ENCODE measurements at places on chromosomes 4 and X.

GRCh38 chr4:31461421-31461820, 741.3 kb downstream of the PCDH7 start:
- no peak for DNase-seq

- no peak for DNase-seq
Observed at GRCh38 chr4:121930304-121930703, 21.6 kb downstream of the TRPC3 start.

DNA sequence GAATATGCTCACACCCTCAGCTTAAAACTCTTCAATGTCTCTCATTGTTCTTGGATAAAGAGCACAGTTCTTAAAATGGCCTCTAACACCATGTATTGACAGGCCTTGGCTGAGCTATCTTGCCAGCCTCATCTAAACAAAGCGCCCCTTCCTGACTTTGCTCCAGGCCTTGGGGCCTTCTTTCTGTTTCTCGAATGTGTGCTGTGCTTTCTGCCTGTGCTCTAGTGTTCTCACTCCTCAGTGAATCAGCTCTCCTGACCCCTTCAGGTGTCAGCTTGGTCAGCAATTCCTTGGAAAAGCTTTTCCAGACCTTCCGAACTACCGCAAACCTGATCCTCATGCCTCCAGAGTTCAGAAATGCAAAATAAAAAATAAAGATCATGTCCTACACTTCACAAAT, 346.3 kb upstream of the FSTL5 start:
- DNase-seq = no peak

DNA sequence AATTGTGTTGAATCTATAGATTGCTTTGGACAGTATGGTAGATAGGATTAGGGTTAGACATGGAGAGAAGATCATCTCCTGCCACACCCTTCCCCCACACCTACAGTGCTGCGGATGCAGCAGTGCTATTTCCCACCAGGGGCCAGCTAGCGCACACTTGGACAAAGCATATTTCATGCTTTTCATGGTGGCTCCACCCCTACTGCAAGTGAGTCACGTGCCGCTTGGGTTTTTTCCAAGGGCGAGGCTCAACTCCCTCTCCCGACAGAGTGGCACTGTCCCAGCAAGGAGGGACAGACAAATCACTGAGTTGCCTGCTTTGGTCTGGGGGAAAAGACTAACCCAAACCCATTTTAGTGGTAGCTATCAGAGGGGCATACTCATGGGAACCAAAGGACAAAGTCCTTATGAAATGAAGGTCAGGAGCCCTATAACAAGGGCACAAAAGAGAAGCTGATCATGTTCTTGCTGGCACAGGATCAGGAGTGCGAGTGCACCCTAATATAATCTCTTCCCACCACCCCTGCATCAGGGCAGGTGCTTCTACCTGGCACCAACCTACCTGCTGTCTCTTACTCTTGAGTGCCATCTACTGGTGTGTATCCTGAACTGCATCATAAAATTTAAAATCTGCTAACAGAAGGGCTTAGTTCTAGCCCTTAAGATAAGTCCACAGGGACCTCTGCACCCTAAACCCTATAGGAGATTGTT, 55.1 kb upstream of the PGAM4 start:
- DNase-seq = no peak

GRCh38 chrX:152656087-152656486, 18.4 kb downstream of the GABRQ start:
- no peak for DNase-seq

DNA sequence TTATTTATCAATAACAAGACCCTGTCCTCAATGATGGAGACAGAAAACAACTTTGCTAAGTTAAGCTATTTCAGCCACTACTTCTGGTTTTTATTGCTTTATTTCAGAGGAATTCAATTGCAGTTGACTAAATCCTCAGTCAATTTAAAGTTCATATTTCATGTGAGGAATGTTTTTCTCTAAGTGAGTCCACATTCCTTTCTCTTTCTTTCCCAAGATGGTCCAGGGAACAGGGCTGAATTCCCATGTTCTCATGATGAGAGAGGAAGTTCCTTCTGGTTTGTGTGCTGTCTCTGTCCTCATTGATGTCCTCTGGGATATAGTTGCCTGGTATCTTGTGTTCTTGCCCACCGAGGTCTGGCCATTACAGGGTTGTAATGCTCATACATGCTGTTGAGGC, 117.2 kb downstream of the SLIT2 start:
- no peak for DNase-seq

DNA sequence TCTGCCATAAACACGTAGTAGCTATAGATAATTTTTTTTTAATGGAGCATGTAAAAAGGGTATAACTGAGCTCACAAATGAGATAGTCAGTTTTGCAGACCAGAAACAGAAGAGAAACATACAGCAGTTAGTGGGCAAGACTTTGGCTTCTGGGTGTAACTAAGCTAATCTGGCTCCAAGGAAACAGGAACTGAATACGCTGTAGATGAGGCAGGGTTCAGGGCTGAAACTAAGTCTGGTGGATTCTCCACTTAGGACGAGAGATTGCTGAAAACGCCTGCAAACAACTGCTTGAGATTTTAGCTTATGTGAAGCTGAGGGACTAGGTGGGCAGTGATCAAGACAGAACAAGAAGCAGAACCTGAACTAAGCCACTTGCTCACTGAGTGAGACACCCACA, 91.7 kb downstream of the SMIM20 start:
- DNase-seq = no peak

GRCh38 chr4:124322234-124323065, 390.1 kb downstream of the ANKRD50 start:
- DNase-seq = no peak

GRCh38 chr4:40848940-40849339, 99.2 kb downstream of the NSUN7 start:
- DNase-seq = no peak

DNA sequence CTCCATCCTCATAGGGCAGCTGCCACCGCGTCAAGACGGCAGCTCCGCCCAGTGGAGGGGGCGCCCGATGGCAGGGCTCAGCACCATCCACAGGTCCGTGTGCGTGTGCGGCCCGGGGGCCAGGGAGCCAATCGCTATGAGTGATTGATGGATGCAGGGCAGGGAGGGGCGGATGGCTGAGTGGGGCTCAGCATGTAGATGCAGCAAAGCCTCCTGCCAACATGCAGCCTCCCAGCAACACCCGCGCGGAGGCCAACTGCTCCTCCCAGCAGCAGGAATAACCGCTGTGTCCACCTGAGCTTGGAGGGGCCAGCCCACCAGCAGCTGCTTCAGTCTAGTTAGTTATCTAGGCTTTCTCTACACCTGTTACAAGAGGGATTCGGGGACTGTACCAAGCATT, 77.4 kb downstream of the MTMR1 start:
- no peak for DNase-seq

DNA sequence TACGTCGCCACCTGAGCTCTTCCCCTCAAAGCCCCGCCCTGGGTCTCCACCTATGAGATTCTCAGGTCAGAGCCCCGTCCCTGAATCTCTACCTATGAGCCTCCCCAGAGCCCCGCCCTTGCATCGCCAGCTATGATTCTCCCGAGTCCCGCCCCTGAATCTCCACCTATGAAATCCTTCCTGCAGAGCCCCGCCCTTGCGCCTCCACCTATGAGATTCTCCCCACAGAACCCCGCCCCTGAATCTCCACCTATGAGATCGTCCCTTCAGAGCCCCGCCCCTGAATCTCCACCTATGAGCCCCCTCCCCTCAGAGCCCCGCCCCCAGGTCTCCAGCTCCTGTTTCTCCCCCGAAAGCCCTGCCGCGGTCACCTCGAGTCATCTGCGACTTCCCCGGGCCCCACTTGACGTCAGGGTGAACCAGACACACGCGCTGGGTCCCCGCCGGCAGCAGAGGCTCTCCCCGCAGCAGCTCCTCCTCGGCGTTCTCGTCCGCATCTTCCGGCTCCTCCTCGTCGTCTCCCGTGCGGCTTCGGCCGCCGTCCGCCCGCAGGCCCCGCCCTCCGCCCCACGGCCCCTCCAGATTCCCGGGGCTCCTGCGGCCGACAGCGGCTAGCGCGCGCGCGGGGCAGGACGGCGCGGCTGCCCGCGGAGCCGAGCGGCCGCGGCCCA, 393 bp downstream of the GTPBP6 start:
- peak; percentile 93 for DNase-seq

- no peak for DNase-seq
Observed at GRCh38 chr4:21512353-21512752, 436.2 kb downstream of the KCNIP4 start.

DNA sequence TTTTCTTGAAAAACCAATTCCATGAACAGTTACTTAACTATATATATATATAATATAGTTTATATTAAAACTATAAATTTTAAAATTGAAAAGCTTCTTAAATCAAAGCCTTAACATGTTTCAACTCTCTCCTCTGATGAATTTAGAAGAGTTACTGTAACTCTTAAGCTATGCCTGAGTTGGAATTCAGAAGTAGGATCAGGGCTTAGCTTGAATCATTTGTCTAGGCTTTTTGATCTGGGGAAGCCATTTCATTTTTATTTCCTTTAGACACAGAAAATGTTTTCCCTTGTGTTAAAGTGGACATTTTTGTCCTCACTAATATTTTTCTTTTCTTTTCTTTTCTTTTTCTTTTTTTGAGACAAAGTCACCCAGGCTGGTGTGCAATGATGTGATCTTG, 40.4 kb upstream of the PDLIM5 start:
- no peak for DNase-seq

- no peak for DNase-seq
Observed at GRCh38 chr4:93918856-93919255, 90.3 kb downstream of the ATOH1 start.

DNA sequence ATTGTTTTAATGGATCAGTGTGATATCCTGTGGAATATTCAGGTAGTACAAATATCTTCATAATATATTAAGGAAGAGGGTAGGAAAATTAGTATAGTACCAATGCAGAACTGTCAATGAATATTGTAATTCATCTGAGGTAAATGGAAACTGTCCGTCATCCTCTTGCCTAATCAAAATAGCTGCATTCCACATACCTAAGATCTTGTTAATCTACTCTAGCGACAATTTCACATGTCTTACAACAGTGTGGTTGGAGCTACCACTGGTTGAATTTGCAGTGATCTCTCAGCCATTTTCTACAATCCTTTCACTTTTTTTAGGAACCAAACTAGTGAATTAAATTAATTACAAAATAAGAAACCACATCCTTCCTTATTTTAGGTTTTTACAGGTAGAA, 117.5 kb downstream of the PCDH18 start:
- DNase-seq = no peak

DNA sequence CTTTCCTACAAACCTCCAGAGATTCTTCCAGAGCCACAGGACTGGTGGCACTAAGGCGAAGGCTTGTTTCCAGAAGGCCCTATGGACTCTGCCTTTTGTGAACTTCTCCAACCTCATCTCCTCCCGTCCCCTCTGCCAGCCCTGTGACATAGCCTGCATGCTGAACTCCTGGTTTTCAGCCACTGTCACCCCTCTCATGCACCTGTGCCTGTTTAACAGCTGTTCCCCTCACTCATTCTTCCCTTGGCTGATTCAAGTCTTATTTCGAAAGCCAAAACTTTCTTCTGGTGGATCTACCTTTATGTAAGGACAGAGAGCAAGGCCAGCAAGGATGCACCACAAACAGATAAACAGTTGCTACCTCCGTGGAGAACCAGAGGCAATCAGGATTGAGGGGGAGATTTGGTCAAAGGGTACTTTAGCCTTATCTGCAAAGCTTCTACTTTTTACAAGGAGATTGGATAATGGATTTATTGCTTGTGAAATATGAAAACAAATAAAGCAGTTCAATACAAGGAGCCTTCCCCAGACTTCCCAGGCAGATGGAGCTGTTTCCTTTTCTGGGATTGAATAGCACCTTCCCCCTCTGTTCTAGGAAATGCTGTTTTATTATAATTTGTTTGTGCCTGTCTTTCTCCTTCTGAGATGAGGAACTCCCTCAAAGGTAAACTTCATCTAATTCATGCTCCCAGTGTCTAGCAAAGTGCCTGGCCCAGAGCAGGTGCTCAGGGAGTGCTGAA, 5.7 kb downstream of the CITED1 start:
- DNase-seq = no peak

DNA sequence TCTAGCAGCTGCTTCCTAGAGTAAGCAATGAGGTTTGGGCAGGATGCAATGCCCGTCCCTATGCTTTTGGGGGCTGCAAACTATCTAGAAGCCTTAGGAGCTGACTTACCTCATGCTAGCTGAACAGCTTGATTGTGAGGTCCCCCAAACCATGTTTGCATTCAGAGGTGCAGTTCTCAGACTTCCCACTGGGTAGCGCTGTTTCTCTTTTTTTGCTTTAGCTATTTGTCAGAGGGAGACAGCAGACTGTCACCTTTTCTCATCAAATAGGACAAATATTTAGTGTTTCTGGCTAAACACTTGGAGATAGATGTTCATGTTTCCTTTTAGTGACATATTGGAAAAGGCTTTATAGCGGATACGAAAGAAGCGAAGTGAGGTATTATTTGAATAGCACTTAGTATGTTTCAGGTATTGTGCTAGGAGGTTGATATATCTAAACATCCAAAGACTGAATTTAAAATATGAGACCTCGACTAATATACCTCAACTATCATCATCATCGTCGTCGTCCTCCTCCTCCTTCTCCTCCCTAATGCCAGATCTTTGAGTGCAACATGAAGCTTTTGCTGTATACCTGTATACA, 18.7 kb upstream of the TMEM192 start:
- DNase-seq = peak; percentile 66

- DNase-seq = no peak
Observed at GRCh38 chr4:109977854-109978501, 65.3 kb downstream of the EGF start.

GRCh38 chr4:29711226-29711625, 1008.9 kb upstream of the PCDH7 start:
- DNase-seq = no peak

- no peak for DNase-seq
Observed at GRCh38 chr4:183362916-183363542, 40.8 kb upstream of the CLDN24 start.

DNA sequence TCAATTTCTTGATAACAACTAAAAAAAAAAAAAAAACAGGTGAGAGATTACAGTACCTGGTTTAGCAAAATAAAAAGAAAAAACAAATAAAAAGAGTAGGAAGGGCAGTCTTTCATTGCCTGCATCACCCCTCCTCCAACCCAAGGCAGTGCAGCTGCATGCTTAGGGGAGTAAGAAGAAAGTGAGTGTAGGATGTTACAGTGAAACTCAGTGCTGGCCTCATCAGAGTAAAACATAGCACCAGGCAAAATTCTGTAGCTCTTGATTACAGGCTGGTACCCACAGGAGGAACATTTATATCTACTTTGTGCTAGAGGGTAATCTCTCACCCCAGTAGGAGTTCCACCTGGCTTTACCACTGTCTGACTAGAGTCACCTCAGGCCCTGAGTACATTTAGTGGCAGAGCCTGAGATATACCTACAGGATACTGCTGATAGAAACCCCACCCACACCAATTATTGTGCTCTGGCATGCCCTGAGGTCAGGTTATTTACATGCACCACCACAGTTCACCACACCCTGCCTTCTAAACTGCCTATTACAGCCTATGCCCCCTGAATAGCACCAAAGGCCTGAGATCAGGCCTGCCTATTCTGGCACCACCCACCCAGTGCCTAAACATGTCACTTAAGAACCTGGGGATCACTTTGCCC, 241.6 kb downstream of the PAPSS1 start:
- DNase-seq = no peak

DNA sequence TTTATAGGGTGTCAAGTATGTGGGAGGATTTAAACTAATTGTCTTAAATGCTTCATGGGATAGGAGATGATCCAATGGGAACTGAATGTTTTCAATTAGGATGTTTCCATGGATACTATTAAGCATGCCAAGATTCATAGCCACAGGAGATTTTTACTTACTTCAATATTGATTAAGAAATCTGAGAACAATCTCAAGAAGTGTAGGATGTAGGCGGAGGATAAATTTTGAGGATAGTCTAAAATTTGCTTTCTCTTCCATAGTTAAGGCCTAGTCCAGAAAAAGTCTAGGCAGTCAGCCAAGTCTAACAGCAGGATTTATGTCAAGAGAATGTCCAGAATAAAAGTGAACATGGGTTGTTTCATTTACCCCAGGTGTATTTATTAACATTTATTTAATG, 32.8 kb downstream of the REPS2 start:
- no peak for DNase-seq

All from activated CD4-positive, CD25-positive, alpha-beta regulatory T cell treated with anti-CD3 and anti-CD28 coated beads, Interleukin-2, amount 50 U/mL, for 16 hours (primary cell).